ENCODE measurements at places on chromosomes 3 and 15.

GRCh38 chr3:23567917-23568316 lies 237.8 kb upstream of the UBE2E1 start:
- DNase-seq = peak; percentile 93

GRCh38 chr3:151430821-151431484 lies 29.9 kb downstream of the IGSF10 start:
- no peak for DNase-seq

DNA sequence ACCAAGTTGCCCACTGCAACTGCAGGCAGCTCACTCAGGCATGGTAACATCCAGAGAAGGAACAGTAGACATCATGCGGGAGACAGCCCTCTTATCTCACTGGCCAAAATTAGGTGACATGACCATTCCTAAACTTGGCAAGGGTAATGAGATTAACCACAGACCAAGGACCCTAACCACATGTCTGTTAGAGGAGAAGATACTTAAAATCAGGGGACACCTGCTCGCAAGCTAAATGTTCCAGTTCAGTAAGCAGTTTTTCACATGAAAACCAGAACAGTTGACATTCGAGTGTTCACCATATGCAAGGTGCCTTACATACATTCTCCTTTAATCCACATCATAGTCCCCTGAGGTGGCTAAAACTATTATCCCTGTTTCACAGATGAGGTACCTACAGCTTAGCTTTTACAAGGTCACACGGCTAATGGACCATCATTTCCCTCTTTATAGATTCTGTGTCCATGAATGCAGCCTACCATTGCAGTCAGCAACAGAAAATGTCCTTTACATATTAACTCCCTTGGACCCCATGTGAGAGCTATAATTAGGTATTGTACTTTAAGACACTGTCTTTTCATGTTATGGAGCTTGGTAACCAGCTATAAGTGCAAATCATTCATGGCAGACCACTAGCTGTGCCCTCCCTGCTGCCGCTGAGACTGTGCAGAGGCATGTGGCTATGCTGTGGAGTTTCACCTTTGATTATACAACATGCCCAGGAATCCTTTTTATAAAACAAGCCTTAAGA lies 154.1 kb downstream of the LIPC start:
- DNase-seq = no peak

DNA sequence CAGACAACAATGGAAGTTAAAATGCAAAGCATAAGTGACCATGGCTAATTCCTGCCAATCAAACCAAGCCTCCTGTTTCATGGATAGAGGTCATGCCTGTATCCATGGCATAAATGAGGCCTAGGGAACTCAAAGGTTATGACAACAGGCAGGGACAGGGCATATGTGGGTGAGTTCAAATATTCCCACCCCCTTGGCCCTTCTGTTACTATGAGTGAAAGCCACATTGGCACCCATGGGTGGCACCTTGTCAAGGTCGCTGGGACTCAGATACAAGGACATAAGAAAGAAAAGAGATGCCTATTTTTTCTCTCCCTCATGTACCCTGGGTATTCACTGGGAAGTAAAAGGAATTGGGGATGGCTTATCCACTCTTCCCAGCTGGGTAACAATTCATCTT lies 25.3 kb upstream of the TMEM45A start:
- no peak for DNase-seq

GRCh38 chr3:142624341-142625152 lies 28.4 kb downstream of the PLS1 start:
- no peak for DNase-seq

GRCh38 chr15:60471314-60471713 lies 7.6 kb downstream of the ICE2 start:
- DNase-seq = peak; percentile 14

- no peak for DNase-seq
Measured at GRCh38 chr15:32218666-32219065, 184.4 kb downstream of the GOLGA8K start.

GRCh38 chr3:154507727-154508126 lies 77.7 kb upstream of the GPR149 start:
- no peak for DNase-seq

GRCh38 chr15:36863570-36863969 lies 236.8 kb downstream of the MEIS2 start:
- DNase-seq = peak; percentile 36

DNA sequence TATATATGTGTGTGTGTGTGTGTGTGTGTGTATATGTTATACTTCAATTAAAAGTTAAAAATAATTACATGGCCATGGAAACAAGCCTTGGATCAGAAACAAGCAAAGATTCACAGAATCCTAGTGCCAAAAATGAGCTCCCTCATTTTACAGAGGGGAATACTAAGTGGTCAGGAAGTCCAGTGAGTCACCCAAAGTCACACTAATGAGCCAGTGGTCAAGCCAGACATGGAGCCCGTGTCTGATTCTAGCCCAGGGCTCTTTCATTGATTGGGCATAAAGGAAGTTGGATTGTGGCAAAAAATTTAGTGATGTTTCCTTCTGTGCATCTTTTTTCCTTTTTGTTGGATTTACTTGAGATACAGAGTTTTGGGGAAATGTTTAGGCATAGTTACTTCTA lies 152.5 kb upstream of the NPHP3 start:
- DNase-seq = no peak

DNA sequence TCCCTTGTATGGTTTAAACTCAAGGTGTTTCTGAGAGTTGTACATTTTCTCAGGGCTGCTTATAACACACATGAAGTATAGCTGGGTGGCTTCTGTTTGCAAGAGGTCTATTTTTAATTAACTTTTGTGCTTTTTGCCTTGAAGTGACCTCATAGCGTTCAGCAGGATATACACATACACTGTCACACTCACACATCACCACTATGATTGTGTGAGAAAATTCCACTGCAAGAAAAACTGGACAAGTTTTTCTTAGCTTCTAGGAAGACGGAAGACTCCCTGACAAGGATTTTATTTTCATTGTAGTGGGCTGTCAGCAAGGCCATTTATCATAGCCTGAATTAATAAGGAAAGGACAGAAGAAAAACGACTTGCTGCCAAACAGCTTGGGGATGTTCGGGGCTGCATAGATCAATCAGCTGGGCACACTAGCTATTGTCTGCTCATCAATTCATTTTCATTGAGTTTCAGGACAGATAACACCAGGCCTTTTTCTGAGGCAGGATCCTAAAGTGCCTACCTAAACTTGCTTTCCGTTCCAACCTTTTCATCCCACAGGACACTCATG lies 192.8 kb upstream of the CRBN start:
- DNase-seq = no peak

DNA sequence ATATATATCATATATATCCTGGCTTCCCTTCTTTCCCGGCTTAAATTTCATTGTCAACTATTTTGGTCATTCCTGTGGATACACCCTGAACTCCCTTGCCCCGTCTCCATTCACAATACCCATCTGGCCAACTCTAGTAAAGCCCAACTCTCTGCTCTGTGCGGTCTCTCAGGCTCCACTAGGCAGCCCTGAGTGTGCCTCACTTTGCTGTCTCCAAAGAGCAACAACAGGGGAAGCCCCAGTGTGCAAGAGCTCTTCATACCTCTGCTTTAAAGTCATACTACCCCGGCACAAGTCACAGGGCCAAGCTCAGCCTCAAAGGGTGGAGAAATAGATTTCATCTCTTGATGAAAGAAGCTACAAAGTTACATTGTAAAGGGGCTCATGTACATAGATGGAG lies 18.9 kb upstream of the FEM1B start:
- no peak for DNase-seq

DNA sequence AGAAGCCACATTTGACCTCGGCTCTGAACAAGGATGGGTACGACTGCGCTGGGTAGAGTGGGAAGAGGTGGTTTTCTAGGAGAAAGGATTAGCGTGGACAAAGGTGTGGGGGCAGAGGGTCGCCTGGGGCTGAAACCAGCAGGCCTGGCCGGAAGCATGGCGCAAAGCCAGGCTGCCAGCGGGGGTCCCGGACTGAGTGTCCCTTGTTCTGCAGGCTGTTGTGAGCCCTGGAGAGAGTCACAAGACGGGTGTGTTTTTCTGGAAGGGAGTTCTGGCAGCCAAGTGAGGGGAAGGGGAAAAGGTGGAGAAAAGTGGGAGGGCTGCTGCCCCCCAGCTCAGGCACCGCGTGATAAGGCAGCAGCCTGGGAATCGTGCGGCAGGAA lies 98.5 kb upstream of the MEF2A start:
- DNase-seq = no peak

GRCh38 chr3:23945663-23945912 lies 502 bp downstream of the NR1D2 start:
- no peak for DNase-seq

DNA sequence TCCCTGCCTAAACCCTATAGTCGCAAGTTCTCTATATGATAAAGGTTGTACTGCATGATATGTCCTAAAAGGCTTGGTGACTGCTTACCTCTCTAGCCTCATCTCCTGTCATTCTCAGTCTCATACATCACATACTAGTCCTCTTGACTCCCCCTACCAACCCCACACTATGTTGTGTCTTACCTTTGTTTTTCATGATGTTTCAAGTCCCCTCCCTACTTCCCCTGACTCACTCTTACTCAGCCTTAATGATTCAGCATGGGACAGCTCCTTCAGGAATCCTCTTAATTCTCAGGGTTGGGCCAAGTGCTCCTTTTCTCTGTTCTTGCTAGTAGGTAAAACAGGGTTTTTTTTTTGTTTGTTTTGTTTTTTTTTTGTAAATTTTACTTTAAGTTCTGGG lies 49.6 kb downstream of the SLMAP start:
- DNase-seq = peak; percentile 80

DNA sequence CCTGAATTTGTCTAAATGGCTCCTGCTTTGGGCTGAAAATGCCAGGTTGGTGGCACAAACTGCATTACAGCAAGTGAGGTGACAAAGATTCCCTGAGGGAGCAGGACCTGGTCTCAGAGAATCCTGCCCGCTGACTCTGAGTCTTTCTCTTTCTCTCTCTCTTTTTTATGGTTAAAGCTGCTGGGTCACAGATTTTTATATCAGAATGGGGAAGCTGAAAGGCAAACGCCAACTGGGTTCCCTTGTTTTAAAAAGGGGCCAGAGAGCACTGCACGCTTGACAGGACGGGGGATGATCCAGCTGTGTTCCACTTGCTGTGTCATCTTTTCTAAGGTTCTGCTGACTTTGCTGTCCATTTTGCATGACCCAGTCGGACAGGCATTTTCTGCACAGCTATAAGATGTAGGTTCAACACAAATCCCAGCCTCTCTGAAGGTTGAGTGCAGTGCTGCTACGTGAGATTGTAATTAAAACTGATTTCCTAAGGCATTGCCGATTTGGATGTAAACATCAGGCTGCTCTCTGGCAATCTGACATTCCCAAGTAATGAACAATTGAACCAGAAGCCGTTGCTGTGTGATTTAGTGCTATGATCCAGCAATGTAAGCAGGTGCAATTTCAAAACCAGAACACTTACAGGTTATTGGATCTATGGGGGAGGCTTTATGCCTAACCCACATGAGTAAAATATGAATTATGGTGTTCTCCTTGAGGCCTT lies 25.8 kb downstream of the ARHGEF3 start:
- DNase-seq = no peak

- no peak for DNase-seq
Measured at GRCh38 chr15:92033314-92033713, 179.8 kb downstream of the SLCO3A1 start.

DNA sequence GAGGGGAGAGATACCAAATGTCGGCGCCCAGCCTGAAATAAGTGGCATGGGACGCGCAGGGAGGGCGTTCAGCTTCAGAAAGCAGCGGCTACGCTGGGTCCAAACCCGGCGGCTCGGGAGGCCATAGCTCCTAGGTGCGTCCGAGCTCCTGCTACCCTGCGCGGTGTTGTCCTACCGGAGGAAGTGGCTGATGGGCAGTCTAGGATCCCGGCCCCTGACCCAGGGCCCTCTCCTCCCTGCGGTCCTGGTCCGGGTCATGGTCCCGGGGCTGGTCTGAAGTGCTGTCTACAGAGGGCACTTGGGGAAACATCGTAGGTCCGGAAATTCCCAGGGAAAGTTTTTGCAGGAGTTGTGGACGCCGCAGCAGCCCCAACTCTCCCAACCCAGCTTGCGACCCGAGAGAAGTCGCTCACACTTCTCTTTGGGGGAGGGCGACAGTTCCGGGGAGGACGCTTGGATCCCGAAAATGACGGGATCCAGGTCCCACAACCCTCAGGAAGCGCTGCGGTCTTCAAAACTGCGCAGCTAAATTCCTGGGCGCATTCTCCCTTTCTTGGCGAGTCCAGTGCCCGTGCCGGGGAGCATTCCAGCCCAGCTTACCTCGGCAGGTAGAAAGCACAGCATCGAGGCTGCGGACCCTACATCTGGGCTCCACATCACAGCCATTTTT lies 9.1 kb upstream of the FOXB1 start:
- DNase-seq = no peak

GRCh38 chr3:152376351-152377183 lies 107.8 kb downstream of the MBNL1 start:
- DNase-seq = peak; percentile 89

GRCh38 chr15:70008697-70009290 lies 88.9 kb downstream of the TLE3 start:
- DNase-seq = no peak

DNA sequence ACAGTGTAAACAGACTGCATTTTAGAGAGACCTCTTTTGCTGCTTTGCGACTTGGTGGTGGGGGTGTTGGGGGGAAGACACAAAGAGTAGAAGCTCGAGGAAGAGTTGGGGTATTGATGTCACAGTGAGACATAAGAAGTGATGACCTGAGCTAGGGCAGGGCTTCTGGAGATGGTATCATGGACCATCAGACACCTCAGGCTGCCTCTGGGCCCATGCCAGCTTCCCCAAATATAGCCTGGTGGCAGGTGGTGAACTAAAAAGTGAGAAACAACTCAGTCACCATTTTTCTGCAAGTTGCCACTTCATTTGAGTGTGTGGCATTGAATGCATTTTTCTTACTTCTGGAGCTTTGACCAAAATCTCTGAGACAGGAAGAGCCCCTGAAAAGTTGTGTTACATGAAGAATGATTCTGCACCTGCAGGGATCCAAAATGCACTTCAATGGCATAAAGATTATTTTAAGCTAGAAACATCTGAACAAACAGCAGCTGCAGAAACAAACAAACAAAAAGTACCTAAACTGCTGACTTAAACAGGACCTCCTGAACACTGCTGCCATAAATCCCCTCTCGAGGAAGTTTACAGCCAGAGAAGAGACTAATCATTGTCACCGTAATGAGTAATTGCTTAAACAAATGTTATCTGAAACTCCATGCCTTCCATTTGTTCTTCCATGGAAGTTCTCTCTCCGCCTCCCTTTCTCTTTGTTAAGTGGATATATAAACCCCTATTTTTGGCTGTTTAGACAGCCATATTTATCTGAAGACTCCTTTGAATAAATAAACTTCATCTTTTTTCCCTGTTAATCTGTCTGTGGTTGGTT lies 15.2 kb upstream of the XIRP1 start:
- DNase-seq = no peak
